Activated CD4-positive, CD25-positive, alpha-beta regulatory T cell (primary cell): ENCODE measurements at places on chromosomes 7 and 10.

DNA sequence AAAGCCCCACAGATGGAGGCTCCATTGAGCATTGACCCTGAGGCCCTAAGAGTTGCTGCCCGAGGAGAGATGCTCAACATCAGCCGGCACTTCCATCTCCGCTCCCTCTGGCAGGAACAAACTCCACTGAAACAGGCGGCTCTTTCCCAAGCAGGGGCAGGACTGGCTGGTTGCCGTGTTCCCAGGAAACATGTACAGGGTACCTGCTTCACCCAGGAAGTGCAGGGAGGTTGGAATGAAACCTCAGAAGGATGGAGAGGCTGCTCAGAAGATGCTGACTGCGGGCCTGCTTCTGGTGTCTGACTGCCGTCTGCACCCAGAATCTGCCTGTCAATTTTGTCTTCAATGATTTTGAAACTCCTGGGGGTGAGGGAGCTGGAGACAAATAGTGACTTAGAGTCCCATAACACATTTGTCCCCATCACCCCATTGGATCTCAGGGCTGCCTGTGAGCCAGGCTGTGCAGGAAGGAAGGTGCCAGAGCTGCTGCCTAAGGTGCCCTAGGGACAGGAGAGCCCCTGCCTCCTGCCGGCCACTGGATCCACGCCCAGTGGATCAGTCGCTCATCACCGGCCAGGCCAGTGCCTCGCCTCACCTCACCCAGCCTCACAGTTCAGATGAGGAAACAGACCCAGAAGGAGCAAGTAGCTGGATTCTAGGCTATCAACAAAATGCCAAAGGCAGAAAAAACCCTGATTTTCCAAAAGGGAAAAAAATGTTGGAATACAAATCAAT, 237.3 kb downstream of the PTPRN2 start:
- DNase-seq: no peak

- DNase-seq: no peak
These were observed 8.1 kb downstream of the MXI1 start for GRCh38 chr10:110215286-110216170.

- DNase-seq: no peak
These were observed 75.9 kb downstream of the CNOT4 start for GRCh38 chr7:135434047-135434446.

DNA sequence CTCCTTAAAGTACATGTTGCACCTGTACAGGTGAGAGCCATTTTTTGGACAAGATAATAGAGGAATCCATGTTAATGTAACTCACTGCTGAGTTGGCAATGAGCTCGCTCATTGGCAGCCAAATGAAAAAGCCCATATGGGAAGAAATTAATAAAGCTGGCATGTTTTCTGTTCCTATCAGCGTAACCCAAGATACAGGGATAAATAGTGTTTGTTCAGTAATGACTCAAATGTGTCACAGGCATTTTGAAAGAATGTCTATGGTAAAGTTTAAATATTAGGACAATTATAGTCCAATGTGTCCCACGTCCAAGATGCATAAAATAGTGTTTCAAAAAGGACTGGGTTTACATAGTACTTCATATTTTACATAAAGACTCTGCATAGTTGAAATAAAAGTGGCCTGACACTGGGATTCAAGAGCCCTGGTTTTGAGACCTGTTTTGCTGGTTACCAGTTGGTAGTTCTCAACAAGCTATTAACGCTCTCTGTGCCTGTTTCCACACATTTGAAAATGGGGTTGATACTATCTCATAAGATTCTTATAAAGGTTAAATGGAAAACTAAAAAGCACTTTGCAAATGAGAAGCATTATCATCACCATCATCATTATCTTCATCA, 49.1 kb downstream of the MTURN start:
- DNase-seq: no peak

DNA sequence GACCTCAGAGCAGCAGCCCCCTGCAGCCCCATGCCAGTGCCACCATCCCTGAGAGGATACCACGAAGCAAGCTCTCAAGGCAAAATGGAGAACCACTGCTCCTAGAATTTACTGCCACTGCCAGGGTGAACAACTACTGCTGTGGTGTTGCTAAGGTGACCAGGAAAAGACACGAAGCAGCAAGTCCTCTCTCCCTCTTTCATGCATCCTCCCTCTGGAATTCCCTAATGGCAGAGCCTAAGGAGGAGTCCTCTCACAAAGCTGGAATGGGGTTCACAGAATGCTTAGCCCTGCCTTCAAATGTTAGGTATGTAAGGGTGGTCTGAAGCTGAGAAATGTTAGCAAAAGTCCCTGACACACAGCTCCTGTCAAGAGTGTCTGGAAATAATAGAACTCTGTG, 35.8 kb upstream of the NPSR1 start:
- no peak for DNase-seq

DNA sequence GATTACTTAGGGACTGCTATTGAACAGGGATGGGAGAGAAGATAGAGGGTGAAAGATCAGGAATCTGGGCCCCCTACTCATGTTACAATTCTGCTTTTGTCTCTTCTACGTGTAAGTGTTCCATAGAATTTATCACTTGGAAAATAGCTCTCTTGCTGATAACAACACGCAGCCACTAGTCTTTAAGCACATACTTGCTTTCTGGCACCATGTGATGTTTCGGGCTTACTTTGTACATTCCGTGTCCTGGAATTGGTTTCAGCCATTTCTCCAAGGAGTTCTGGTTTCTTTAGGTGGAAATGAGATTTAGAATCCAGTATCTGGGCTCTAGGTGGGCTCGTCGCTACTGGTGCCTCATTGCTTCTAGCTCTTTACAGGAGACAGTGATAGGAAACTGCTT, 59.7 kb downstream of the TFAM start:
- DNase-seq: no peak
